Activated CD8-positive, alpha-beta T cell treated with anti-CD3 and anti-CD28 coated beads, Interleukin-2, amount 10 ng/mL, durations not matched to agents 7 days and 5 days (primary cell): ENCODE measurements at places on chromosomes 3 and 15. TPM values are rescaled to one million over a fixed set of nuclear protein-coding genes. Genes with fewer than 3 reads are reported as not detected.

The MYNN gene
- 15.7 TPM for total RNA-seq

The AP2M1 gene
- 228 TPM for total RNA-seq

The UROC1 gene
- 0.13 TPM for total RNA-seq

The ANKUB1 gene
- total RNA-seq = not detected

The MYL3 gene
- total RNA-seq = not detected

The IMP3 gene
- 97.9 TPM for total RNA-seq

- H3K27ac ChIP-seq = no peak overlapping the region
- H3K4me3 ChIP-seq = no peak overlapping the region
- no peaks in the 10 kb centered on the region for H3K36me3 ChIP-seq
- H3K4me1 ChIP-seq = no peaks in the 10 kb centered on the region
These were observed 626.0 kb downstream of the EDEM1 start for GRCh38 chr3:5813521-5813920.

DNA sequence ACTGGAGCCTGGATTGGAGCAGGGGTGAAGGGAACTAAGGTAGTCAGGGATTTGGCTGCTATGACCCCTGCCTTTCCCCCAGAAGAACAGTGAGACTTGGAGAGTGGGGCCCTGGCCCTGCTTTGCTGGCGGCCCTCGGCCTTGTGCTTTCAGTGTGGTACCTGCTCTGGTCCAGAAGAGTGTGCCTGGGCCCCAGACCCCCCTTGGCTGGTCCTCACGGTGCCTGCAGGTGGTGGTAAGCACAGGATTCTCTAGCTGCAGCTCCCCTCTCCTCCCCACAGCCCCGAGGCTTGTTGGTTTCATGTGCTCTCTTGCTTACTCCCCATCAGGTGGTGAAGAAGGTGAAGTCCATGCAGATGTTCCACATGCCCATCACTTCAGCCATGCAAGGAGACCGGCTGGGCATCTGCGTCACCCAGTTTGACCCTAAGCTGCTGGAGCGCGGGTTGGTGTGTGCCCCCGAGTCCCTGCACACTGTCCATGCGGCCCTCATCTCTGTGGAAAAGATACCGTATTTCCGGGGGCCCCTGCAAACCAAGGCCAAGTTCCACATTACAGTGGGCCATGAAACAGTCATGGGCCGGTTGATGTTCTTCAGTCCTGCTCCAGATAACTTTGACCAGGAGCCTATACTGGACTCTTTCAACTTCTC lies 125.7 kb downstream of the DNAJB8 start:
- H3K4me3 ChIP-seq = no peak overlapping the region
- no peaks in the 10 kb centered on the region for H3K4me1 ChIP-seq
- H3K27ac ChIP-seq = no peak overlapping the region
- H3K36me3 ChIP-seq = no peaks in the 10 kb centered on the region

DNA sequence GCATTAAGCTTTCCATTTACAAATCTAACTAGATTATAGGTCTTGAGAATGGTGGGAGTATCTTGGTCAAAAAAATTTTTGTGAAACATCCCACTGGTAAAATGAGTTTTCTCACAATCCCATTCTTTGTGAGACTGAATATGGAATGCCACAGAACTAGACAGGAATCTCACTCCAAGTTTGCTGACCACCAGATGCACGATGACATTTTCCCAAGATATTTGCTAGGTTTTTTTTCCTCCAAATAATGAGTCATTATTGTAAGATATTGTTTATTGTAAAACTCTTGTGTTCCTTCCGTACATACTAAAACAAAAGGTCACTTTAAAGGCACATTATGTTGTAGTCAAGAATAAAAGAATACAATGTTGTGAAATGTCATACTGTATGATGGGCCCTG lies 53.9 kb downstream of the COPS2 start:
- no peak overlapping the region for H3K27ac ChIP-seq
- no peaks in the 10 kb centered on the region for H3K27me3 ChIP-seq
- DNase-seq = no peak
- no peaks in the 10 kb centered on the region for H3K4me1 ChIP-seq
- peaks cover 12% of the 10 kb centered on the region for H3K36me3 ChIP-seq

- peaks cover 14% of the 10 kb centered on the region for H3K4me1 ChIP-seq
- H3K36me3 ChIP-seq = peaks cover 7% of the 10 kb centered on the region
These were observed 80.1 kb downstream of the EOMES start for GRCh38 chr3:27641888-27642601.

DNA sequence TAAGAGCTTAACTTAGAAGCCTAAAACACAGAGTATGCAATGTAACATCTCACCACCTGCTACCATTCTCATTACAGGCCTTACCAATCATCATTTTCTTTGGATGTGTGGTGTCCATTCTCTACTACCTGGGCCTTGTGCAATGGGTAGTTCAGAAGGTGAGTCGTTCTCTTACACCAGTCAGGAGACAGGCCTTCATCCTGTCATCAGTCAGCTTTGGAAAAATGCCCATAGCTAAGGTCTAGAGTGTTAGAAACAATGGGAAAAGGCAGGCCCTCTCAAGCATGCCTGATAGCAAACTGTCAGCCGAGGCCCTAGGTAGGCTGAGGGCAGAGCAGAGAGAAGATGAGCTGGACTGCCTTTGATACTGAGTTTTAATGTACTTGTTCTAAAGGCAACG lies 13.5 kb downstream of the SLC28A2 start:
- H3K27me3 ChIP-seq = no peaks in the 10 kb centered on the region
- no peak overlapping the region for H3K4me3 ChIP-seq
- no peak overlapping the region for H3K27ac ChIP-seq
- H3K36me3 ChIP-seq = no peaks in the 10 kb centered on the region
- DNase-seq = no peak
- H3K4me1 ChIP-seq = no peaks in the 10 kb centered on the region

DNA sequence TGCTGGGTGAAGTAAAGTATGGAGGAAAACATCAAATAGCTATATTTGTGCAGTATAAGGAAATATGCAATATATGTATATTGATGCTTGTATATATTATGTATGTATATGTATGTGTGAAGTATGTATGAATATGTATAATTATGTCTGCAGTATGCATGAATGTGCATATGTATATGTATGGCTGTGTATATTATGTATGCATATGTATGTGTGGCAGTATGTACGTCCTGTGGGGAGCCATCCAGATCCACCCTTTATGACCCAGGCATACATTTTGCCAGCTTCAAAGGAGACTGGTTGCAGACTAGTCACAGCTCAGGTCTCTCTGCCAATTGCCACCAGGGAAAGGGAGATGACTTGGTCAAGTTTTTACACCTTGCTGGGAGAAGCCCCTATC lies 24.1 kb downstream of the CCDC54 start:
- H3K4me3 ChIP-seq = no peak overlapping the region
- no peaks in the 10 kb centered on the region for H3K36me3 ChIP-seq

- peak overlapping the region; percentile 79 for H3K4me3 ChIP-seq
- peaks cover 33% of the 10 kb centered on the region for H3K4me1 ChIP-seq
- H3K36me3 ChIP-seq = peaks cover 14% of the 10 kb centered on the region
- peak; percentile 41 for DNase-seq
These were observed 1.1 kb upstream of the ZNF639 start for GRCh38 chr3:179321668-179322285.

DNA sequence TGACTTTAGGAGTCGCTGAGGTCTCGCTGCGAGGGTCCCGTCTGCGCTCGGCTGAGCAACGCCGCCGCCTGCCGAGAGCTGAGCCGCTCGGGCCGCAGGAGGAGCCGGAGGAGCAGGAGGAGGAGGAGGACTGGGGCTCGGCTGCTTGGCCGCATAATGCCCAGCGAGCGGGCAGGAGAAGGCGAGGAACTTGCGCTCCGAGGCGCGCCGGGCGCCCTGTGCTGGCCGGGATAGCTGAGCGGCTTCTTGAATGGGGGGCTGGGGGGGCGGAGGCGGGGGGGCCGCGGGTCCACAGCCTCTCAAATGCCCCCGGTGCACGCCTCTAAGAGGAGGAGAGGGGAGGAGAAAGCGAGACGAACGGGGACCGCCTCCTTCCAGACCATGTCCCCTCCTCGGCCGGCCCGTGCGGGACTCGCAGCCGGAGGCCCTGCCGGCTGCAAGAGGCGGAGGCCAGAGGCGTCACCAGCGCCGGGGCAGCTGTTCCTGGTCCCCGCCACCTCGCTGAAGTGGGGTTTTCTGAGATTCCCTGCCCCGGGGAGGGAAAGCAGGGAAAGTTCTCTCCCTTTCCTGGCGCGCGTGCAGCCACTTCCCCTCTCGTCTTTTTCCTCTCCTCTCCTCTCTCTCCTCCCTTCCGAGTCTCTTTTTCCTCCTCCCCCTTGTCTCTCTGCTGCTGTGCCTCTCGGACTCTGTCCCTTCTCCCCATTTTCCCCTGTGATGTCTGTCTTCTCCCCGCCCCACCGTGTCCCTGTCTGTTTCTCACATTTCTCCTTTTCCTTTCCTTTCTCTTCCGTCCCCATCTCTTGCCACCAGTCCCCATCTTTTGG lies at the start of gene ADAMTS9:
Gene ADAMTS9 (minus strand): TSS at position 220 of the 824 bp plus-strand sequence. CDS start 343 bp downstream, outside the sequence.
- peak within 1 kb of the TSS; percentile 4 for H3K4me3 ChIP-seq
- H3K36me3 ChIP-seq = no peaks in the 10 kb centered on the region
- peaks cover 7% of the 10 kb centered on the region for H3K4me1 ChIP-seq
- H3K27ac ChIP-seq = no peak within 1 kb of the TSS

DNA sequence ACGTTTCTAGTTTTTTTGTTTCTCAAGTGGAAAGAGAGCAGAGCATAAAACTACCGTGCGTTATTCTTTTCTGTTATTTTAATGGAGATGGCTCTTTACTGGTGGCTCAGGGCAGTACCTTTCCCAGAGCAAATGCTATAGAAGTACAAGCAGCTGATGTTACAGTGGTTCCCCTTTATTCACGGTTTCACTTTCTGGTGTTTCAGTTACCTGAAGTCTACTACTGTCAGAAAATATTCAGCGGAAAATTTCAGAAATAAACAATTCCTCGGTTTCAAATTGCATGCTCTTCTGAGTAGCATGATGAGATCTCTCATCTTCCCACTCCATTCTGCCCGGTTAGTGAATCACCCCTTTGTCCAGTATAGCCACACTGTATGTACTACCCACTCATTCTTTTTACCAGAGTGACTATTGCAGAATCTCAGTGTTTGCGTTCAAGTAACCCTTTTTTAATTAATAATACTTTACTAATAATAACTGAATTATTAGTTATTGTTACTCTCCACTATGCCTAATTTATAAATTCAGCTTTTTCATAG lies 597.5 kb upstream of the ROBO2 start:
- no peaks in the 10 kb centered on the region for H3K27me3 ChIP-seq
- no peaks in the 10 kb centered on the region for H3K4me1 ChIP-seq
- no peaks in the 10 kb centered on the region for H3K36me3 ChIP-seq
- DNase-seq = no peak
- no peak overlapping the region for H3K27ac ChIP-seq

DNA sequence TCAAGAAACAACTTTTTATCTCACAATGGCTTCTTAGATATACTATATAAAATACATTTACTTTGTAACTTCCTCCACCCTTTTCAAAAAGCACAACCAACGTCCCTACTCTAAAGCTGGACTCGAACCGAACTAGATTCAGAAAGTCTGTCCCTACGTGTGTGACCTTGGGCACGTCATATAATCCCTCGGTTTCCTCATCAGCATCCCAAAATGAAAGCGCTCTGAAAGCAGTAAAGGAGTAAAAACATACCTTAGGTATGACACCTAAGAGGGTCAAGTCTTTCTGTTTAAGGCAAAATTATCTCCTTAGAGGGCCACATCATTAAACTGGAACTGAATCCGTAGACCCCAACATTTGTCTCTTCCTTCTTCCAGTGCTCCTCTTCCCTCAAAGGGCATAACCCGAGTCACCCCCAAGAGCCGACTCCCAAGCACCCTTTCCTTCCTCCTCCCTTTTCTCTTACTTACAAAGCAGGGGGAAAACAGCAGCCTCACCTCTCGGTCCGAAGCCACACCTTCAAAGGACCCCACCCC lies 663 bp downstream of the PDCD10 start:
- DNase-seq = peak; percentile 32
- no peak overlapping the region for H3K4me3 ChIP-seq
- peaks cover 8% of the 10 kb centered on the region for H3K36me3 ChIP-seq
- H3K27me3 ChIP-seq = no peaks in the 10 kb centered on the region

DNA sequence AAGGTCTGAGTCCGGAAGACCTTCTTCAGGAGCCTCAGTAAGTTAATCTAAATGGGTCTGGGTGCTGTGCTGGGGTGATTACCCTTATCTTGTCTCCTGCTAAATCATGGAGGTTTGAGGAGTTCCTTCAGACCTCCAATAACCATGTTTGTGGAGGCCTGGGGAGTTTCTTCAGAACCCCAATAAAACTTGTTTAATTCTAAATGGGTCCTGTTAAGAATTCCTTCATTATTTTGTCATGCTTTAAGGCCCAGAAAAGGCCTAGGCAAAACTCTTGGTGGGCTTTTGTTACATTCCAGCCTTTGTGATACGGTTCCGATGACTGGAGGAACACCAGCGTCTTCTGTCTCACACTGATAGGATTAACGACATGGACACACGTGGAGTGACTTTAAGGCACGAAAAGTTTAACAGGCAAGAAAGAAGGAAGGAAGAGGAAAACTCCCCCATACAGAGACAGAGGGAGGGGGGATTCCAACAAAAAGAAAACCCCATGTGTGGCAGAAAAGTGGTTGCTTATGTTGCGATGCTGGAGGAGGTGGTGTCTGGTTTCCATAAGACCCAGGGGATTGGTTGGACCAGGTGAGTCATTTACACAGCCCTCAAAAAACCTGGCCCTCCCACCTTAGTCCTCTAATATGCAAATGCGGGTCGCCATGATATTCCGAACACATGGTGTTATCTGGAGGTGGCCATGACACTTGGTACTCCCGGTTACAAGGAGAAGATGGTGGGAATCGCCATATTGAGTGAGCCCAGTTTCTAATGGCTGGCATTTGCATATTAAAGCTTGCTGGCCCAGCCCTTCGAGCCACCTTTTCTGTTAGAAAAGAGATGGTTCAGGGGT lies 72.6 kb upstream of the MFGE8 start:
- no peak overlapping the region for H3K4me3 ChIP-seq
- H3K27me3 ChIP-seq = peaks cover 4% of the 10 kb centered on the region
- H3K27ac ChIP-seq = no peak overlapping the region
- no peak for DNase-seq
- no peaks in the 10 kb centered on the region for H3K36me3 ChIP-seq

DNA sequence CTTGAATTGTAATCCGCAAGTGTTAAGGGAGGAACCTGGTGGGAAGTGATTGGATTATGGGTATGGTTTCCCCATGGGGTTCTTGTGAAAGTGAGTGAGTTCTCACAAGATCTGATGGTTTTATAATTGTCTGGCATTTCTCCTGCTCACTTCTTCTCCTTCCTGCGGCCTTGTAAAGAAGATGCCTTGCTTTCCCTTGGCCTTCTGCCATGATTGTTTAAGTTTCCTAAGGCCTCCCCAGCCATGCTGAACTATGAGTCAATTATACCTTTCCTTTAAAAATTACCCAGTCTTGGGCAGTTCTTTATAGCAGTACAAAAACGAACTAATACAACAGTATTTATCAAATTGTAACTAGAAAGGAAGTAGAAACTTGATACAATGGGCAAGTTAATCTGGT lies 31.9 kb downstream of the IFT57 start:
- H3K4me3 ChIP-seq = no peak overlapping the region
- peaks cover 39% of the 10 kb centered on the region for H3K36me3 ChIP-seq
- H3K4me1 ChIP-seq = no peaks in the 10 kb centered on the region

DNA sequence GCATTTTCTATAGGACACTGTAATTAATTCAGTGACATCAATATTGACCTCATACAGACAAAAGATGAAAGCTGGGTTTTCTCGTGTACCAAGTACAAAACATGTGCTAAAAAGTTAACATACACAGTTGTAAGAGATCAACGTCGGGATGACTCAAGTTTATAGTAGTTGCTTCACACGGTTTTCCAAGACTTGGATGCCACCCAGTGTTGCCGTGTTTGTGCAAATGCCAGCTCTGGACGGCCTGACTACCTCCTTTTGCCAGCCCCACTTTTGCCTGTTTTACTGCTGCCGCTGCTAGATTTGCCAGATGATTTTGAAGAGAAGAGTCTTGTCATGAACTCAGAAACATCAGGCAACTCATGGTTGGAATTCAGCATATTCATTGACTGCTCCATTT lies 17.6 kb downstream of the EMC7 start:
- no peak overlapping the region for H3K27ac ChIP-seq
- H3K36me3 ChIP-seq = peaks cover 35% of the 10 kb centered on the region
- no peak overlapping the region for H3K4me3 ChIP-seq
- H3K27me3 ChIP-seq = no peaks in the 10 kb centered on the region
